ENCODE measurements at places on chromosomes 7 and 10. TPM values are rescaled to one million over a fixed set of nuclear protein-coding genes. Genes with fewer than 3 reads are reported as not detected.
A peak's percentile ranks its signal among the peaks of the same experiment; 100 is the strongest.

- H3K36me3 ChIP-seq, result no peaks in the 10 kb centered on the region
- H3K4me3 ChIP-seq, result no peak overlapping the region
- DNase-seq, result no peak
- no peaks in the 10 kb centered on the region for H3K27me3 ChIP-seq
Observed at GRCh38 chr10:84452003-84452402, 123.6 kb downstream of the CCSER2 start.

DNA sequence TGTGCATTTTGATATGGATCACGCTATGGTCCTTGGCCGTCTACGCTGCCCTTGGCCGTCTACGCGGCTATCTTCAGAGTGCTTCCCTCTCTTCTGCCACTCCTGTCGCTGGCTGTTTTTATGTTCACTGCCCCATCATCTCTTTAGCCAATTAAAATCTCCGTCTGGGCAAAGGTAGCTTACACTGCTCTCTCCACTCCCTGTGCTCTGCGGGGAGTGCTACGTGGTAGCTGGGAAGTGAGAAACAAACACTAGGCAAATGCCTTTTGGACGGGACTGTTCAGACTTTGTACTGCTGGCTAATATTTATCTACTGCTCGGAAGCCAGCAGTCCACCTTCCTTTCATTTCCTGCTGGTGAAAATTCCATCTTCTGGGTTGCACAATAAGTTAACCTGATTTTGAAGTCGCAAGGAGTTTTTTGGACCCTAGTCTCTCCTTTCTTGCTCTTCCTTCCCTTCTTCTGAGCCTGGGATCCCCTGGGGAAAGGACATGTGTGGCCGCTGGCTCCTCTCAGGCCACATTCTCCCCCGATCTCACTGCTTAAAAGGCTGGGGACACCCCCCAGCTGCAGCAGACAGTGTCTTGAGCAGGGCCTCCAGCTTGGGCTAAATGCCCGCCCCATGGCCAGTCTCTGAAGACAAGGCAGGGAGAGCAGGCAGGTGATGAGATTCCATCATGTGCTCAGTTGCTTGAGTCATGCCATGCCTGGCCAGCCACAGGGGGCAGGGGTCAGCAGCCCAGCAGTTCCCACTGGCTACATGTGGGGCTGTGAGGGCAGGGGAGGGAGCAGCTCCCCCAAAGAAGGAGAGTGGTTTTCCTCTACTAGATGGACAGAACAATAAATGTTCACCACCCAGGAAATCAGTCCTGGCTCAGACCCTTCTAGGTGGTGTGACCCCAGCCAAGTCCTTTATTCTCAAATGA is 25.5 kb upstream of the RBM33 start:
- peak; percentile 71 for DNase-seq
- peaks cover 8% of the 10 kb centered on the region for H3K4me1 ChIP-seq
- no peak overlapping the region for H3K4me3 ChIP-seq
- no peaks in the 10 kb centered on the region for H3K36me3 ChIP-seq

GRCh38 chr7:94123136-94123535 is 119.0 kb upstream of the BET1 start:
- no peaks in the 10 kb centered on the region for H3K36me3 ChIP-seq
- H3K4me1 ChIP-seq, result no peaks in the 10 kb centered on the region
- H3K4me3 ChIP-seq, result no peak overlapping the region
- no peak for DNase-seq
- no peaks in the 10 kb centered on the region for H3K27me3 ChIP-seq
- H3K27ac ChIP-seq, result no peak overlapping the region

DNA sequence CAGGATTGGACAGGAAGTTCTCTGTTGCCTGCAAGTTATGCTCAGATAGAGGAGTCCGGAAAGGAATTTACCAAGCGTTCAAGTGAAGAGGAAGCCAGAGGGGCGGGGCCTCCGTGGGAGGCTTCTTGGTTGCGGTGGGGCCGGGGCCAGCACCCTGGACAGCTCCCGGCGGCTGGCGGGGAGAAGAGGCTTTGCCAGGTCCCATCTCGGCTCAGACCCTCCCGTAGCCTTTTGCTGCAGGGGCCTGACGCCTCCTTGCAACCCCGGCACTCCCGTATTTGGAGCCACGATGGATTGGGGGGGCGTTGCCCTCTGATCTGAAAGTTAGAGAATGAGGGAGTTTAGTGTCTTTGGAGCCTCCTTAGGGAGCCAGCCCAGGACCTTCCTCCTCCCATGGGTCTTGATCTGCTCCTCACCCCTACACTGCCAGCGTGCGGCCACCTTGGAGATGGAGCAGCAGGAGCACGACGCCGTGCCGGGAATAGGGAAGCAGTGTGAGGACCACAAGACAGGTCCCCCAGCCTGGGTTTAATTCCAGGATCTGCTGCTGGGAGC is 3.1 kb upstream of the SLC18A3 start:
- H3K27me3 ChIP-seq, result peaks cover 28% of the 10 kb centered on the region
- DNase-seq, result peak; percentile 27
- H3K4me1 ChIP-seq, result no peaks in the 10 kb centered on the region
- no peak overlapping the region for H3K27ac ChIP-seq

MRC1 gene
- polyA plus RNA-seq, result 3.8 TPM

DNA2 gene
- 1.3 TPM for polyA plus RNA-seq

SKIDA1 gene
- polyA plus RNA-seq, result 0.23 TPM

Measured in pancreas (tissue), 10 donors.